A673 (cell line): ENCODE measurements at places on chromosomes 6 and 20. TPM values are rescaled to one million over a fixed set of nuclear protein-coding genes. Genes with fewer than 3 reads are reported as not detected.

PRPH2 gene
- 0.41 and 0.46 TPM in 2 replicates for total RNA-seq

DNA sequence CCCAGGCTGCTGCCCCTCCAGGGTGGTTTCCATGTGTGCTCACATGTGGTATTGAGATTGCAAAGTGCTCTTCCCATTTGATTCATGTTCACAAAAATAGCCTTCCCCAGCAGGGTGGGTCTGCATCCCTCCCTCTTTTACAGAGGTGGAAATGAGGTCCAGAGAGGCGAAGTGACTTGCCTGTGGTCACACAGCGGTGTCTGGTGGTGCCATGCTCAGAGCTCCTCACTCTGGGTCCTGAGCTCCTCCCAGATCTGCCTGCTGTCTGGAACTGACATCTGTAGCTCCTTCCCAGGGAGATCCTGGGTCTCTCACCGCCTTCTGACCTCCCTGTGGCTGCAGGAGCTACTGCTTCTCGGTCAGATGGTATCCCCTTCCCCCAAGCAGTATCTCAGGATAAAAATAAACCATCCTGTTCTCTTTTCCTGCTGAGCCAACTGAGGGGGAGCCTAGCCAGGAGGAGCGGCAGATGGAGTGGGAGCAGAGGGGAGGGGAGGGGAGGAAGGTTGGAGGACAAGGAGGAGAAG lies 11.9 kb downstream of the CD40 start:
- DNase-seq, result no peak

FGD2 gene
- not detected in 2 replicates for total RNA-seq

RAET1L gene
- total RNA-seq, result not detected in 2 replicates

GRCh38 chr20:38789503-38790199 lies 15.8 kb upstream of the PPP1R16B start:
- no peak for DNase-seq

GRCh38 chr6:42182101-42182500 lies 8.9 kb downstream of the GUCA1A start:
- DNase-seq, result no peak

TMEM217 gene
- 0.37 TPM in 1 of 2 replicates, not detected in the other for total RNA-seq

DNA sequence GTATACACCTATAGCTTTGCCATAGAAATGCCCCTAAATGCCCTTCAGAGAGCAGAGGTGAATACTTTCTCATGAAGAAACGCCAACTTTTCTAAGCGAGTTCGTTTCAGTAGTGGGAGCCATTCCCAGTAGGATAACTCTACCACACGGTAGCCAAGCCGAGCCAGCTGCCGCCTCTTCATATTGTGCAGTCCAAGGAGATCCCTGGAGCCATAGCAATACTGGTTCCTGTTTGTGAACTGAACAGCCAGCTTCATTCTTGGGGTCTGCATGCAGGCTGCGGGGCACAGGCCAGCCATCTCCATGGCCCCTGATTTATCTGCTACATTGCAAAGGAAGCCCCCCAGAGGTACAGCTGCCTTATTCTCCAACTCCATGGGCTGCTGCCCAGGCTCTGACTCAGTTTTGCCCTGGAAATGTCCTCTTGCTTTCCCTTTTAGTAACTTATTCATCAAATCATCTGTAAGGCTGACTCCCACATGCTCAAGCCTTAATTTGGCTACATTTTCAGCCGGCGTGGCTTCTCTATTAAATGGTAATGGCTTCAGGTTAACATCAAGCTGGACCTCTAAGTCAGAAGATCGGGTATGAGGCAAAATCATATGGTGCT lies 12.8 kb downstream of the FASTKD5 start:
- DNase-seq, result no peak

BMP5 gene
- total RNA-seq, result 0.49 and 0.98 TPM in 2 replicates

DNA sequence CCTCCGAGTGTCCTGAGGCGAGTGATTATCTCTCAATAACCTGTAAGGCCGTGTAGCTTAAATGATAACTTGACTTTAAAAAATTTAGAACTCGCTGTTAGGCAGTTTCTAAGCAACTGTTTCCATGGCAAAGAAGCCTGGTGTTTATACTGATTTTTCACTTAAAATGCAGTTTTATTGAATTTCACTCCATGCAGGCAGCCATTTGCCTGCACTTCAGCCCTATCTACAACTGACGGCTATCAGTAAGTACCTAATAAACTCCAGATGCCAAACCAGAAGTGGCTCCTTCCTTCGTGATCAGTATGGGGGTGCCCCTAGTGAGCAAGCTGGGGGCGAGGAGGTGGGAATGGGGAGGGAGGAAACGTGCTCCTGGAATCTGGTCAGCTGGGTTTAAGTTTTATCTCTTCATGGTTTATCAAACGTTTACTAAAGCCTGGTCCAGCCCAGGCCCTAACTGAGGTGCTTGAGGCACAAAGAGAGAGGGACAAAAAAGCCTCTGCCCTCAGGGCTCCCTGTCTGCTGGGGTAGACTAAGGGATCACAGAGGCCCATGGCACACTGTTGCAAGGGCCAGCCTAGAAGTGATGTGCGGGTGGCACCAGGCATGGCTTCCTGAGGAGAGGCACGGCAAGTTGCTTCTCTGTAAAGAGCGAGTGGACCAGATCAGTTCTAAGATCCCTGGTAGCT lies 45.5 kb downstream of the TTI1 start:
- no peak for DNase-seq

DNA sequence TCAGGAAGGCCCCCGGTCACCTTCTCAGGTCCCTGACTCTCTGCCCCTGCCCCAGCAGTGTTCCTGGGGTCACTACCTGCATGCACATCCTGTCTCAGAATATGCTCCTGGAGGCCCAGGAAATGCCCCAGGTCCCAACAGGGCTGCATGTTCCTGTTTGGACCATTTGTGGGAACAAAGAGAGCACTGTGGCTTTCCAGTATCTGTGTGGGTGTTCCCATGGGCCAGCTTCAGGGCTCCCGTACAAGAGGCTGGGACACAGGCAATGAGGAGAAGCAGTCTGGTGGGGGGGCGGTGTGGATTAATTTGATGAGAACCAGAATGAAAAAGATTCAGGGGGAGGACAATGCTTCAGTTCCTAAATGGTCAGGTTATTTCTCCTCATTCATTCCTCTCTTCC lies 61.5 kb upstream of the GGTLC1 start:
- no peak for DNase-seq

DNA sequence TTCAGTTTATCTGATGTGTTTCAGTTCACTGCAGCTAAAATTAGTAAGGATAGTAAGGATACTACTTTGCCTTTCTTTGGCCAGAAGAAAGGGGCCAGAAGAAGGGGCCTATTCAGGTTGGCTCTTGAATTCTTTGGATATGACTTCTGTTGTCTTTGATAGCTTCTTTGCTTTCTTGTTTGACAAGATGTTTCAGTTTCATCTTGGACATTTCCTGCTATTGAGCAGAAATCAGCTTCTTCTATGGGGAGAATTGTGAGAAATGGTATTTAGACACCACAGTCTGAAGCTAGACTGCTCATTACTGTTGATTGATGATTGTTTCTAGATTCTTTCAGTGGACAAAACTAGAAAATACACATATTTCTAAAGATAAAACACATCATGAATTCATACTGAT lies 23.2 kb downstream of the L3MBTL3 start:
- no peak for DNase-seq

GRCh38 chr6:160861824-160862223 lies 129.7 kb upstream of the MAP3K4 start:
- no peak for DNase-seq

GRCh38 chr6:37669306-37669705 lies 28.4 kb downstream of the MDGA1 start:
- DNase-seq, result no peak

DNA sequence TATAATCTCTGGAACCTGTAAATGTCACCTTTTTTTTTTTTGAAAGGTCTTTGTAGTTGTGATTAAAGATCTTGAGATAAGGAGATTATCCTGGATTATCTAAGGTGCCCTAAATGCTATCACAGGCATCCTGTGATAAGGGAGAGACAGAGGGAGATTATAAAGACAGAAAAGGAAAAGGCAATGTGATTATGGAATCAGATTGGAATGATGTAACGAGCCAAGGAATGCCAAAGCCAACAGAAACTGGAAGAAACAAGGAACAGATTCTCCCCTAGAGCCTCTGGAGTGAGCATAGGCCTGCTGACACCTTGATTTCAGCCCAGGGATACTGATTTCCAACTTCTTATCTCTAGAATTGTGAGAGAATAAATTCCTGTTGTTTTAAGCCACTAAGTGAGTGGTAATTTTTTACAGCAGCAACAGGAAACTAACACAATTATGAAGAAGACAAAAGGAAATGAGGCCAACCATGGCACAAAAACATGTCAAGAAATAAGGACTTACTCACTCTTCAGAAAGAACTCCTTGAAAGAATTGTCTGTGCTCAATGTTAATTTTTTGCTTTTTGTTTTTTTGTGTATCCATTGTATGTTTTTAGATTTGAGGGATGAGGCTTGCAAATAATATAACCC lies 82.7 kb downstream of the CFAP61 start:
- DNase-seq, result no peak

GJA1 gene
- total RNA-seq, result 98.5 and 120 TPM in 2 replicates

GRCh38 chr6:169752074-169752623 lies 727 bp downstream of the ERMARD start:
- DNase-seq, result peak; percentile 53

RPN2 gene
- total RNA-seq, result 222 and 239 TPM in 2 replicates

DNA sequence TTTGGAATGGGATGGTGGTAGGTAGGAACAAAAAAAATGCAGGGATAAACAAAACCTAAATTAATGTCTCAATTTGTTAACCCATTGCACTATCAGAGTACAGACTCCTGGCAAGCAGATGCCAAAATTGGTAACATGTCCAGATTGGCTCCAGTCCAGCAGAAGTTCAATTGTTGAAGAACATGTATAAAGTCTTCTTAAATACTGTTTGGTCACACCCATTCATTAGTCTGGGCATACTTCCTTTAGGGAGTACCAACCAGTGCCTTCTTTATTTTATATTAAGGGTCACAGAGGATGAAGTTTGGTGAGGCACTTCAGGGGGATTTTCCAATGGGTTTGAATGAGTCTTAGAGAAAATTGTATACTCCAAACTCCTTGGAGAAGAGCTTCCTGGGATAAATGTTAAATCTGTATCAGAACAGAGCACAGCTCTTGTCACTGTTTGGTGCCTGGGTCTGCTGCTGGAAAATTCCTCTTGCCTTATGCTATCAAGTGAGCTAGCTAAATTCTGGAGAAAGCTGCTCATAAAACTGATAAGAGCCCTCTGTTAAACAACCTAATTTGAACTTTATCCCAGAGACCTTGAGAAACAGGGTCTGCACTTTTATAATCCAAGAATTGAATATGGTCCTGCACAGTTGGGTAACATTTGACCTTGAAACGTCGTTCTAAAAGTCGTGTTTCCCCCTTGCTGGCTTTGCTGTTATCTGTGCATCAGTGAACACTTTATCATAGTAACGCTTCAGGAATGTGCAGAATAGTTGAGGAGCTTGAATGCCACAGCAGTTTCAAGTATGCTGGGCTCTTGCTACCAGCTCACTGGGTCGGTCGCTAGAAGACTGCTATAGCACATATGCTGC lies 334.1 kb upstream of the CITED2 start:
- DNase-seq, result peak; percentile 52

TSPO2 gene
- total RNA-seq, result not detected in 2 replicates

GRCh38 chr20:38078084-38078483 lies 44.5 kb downstream of the RPRD1B start:
- DNase-seq, result no peak

DNA sequence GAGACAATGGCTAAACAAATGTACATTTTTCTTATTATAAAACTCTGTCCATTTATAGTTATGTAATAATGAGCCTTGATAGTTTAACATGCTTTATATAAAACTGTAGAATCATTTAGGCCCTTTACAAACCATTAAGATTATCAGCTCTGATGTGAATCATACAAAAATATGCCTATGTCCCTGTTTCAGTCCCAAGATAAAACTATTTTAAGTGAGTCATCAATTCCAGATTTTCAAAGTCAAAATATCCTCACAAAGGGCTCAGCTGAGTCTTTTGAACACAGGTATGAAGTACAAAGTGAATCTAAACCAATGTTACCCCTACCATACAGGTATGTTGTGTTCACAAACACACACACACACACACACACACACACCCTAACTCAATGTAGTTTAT lies 88.0 kb downstream of the PTPRK start:
- no peak for DNase-seq

SLC17A4 gene
- not detected in 2 replicates for total RNA-seq

DNA sequence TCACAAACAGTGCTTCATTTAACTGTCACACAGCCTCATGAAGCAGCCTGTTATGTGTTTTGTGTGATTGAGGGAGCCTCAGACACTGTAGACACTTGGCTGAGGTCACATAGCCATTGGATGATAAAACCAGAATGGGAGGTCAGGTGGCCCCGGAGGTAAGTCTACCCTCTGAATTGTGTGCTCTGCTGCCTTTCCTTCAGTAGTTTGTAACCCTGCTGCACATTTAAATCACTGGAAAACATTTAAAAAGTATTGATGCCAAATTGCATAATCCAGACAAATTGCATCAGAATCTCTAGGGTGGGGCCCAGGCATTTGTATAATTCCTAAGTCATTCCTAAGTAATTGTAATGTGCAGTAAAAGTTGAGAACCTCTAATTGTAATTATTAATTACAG lies 85.2 kb upstream of the ECI2 start:
- DNase-seq, result no peak

GRCh38 chr6:80325742-80326141 lies 219.3 kb downstream of the BCKDHB start:
- no peak for DNase-seq

GRCh38 chr6:157150076-157150475 lies 173.2 kb downstream of the TMEM242 start:
- DNase-seq, result no peak

PRKN gene
- total RNA-seq, result 1.2 and 1.3 TPM in 2 replicates

GRCh38 chr6:79422666-79423065 lies 114.6 kb downstream of the LCA5 start:
- DNase-seq, result no peak

RIMS1 gene
- total RNA-seq, result 0.50 and 1.3 TPM in 2 replicates

- peak; percentile 15 for DNase-seq
These were observed at the start of gene SLC22A16 for GRCh38 chr6:110476046-110476849. Gene SLC22A16 (minus strand): TSS chr6:110476613. CDS start chr6:110476574, 39 bp downstream.

FOXQ1 gene
- total RNA-seq, result not detected in 2 replicates

GRCh38 chr6:149053848-149054558 lies 263.5 kb upstream of the TAB2 start:
- no peak for DNase-seq

- peak; percentile 58 for DNase-seq
These were observed 66.0 kb downstream of the ZBTB2 start for GRCh38 chr6:151325075-151326050.

GRCh38 chr20:62422636-62423325 lies 4.6 kb downstream of the RBBP8NL start:
- no peak for DNase-seq

CRISP2 gene
- not detected in 2 replicates for total RNA-seq

CDH26 gene
- total RNA-seq, result 0.58 and 0.66 TPM in 2 replicates

DNA sequence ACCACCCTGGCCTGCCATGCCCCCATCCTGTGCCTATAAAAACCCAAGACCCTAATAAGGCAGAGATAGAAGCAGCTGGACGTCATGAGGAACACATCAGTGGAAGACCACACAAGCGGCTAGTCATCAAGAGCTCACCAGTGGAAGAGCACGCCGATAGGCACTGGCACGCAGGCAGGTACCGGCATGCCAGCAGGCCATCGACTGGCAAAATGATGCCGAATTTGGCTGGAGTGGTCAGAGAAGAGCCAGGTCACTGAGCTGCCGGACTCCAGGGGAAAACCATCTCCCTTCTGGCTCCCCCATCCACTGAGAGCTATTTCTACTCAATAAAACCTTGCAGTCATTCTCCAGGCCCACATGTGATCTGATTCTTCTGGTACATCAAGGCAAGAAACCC lies 227.6 kb upstream of the EXOC2 start:
- DNase-seq, result no peak
